ENCODE measurements at places on chromosomes 4 and X.
A peak's percentile ranks its signal among the peaks of the same experiment; 100 is the strongest.

- DNase-seq = peak; percentile 86
Observed at GRCh38 chr4:41143311-41144039, 70.9 kb downstream of the APBB2 start.

DNA sequence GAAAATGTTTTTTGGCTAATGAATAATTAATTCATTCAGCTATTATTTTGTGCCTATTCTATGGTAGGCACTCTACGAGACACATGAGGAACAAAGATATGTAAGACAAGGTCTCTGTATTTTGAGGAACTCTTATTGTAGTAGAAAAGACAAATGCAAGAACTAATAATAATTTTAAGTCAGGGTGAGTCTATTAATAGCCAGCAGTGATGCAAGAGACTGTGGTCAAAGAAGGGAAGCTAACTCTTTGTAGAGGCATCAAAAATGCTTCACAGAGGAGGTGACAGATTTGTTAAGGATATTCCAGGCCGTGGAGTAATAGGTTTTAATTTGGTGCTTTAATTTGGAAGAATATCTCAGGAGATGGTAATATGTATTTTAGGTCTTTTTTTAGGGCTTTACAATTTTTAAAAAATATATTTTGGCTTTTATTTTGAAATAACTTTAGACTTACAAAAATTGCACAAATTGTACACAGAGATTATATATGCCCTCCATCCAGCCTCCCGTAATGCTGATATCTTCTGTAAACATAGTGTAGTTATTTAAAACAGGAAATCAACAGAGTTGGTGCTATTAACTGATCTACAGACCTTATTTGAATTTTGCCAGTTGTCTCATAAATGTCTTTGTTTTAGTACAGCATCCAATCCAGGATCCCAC, 48.1 kb downstream of the DCLK2 start:
- DNase-seq = no peak

- DNase-seq = no peak
Observed at GRCh38 chr4:140602714-140603113, 34.0 kb upstream of the UCP1 start.

- DNase-seq = no peak
Observed at GRCh38 chrX:8284131-8284530, 113.1 kb upstream of the VCX2 start.

DNA sequence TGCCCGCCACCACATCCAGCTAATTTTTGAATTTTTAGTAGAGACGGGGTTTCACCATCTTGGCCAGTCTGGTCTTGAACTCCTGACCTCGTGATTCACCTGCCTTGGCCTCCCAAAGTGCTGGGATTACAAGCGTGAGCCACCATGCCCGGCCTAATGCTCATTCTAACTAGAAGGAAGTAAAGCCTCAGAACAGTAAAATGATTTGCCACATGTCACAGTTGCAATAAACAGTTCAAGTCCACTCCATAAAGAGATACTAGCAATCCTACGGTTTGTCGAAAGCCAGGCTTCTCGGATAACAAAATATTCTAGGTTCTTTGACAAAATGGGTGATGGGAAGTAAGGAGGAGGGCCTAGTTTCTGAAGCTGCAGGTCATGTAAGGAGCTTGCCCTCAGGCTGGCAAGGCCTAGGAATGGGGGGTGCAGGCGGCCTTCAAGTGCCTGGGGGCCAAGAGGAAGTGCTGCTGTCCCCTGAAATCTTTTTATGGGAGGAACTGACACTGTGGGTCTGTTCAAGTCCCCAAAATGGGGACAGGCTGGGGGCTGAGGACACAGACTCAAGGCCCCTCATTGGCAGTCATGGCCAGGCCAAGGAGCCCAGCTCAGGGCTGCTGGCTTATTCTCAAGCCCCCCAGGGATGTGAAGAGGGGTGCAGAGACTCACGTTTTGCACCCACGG, 31.8 kb upstream of the ACSL1 start:
- DNase-seq = no peak

DNA sequence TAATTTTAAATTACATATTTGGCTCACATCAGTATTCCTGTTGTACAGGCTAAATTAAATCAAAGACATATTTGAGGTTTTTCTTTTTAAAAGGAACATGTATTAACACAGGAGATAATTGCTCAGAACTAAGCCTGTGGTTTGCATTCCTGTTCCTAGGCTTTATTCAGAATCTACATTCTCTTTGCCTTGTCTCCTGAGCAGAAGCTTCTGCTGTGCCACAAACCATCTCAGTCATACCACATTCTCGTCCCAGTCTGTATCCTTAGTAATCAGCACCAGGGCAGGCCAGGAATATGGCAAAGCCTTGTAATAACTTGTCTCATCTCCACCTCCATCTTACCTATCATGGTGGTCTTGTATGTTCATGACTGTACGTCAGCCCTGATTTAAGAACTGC, 162.8 kb downstream of the ARHGAP24 start:
- DNase-seq = no peak

DNA sequence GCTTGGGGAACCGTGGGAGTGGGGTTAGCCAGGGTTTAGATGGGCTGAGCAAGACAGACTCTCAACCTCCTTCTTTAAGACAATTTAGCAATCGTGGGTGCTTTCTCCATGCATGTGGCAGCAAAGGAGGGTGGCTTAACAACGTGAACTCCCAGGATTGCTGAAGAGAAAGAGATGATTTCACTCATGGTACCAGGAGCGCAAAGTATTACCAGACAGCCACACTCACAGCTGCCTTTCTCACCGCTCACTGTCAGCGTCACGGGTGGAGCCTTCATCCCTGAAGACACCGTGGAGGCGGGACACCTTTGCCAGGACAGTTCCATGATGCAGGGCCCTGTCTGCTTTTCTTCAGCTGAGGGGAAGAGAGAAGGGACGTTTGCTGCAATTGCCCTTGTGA, 212.5 kb upstream of the PSAPL1 start:
- DNase-seq = no peak

DNA sequence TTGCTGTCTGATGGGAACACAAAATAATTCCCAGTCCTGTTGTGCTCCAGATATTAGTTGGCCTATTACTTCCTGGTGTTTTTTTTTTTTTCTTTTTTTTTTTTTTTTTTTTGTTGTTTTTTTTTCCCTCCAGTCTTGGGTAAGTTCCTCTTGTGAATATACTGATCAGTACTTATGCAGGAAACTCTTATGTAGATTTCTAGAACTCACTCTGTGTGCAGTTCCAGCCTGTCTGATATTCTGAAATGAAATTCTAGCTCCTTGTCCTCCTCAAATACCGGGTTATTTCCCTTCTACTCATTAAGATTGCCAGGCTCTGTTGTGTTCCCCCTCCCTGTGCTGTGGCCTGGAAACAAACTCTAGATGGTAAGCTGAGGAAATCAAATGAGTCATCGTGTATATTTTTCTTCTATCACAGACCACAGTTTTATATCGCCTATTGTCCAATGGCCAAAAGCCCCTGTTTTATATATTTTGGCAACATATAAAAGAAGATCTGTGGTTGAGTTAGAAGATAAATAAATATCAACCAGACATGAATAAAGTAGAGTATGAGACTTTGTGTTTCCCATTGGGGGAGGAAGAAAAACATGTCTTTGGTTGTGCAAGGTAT, 124.3 kb upstream of the UGT8 start:
- no peak for DNase-seq

GRCh38 chrX:35700121-35700520, 98.0 kb upstream of the MAGEB16 start:
- DNase-seq = no peak

GRCh38 chr4:588351-588849, 12.3 kb upstream of the TMEM271 start:
- no peak for DNase-seq

DNA sequence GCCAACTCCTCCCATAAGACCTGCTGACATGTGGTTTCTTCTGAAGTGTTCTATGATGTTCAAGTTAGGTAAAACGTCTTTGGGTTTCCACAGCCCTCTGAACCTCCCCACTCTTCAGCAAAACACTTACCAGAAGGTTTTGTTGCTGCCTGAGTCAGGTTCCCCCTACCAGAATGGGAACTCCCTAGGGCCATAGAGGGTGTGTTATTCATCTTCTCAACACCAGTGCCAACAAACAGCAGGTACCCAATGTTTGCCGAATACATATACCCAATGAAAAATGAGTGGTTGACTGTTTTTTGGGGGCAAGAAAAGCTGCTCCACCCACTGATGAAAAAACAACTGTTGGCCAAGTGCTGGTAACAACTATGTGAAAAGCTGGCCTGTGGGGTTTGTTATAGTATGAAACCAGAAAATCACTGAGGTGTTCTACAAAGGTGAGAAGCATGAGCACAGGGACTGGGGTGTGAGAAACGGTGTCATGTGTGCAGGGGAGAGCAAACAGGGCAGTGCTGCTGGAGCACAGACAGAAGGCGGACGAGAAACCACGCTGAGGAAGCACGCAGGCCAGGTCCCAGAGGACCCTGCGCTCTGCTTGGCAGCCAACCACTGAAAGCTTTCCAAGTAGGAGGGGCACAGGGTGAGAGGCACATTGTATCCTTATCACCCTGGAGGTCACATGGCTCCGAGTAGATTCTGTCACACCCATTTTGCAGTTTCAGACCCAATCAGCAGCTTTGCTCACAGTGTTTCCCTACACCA, 28.8 kb downstream of the ATP8A1 start:
- DNase-seq = no peak

DNA sequence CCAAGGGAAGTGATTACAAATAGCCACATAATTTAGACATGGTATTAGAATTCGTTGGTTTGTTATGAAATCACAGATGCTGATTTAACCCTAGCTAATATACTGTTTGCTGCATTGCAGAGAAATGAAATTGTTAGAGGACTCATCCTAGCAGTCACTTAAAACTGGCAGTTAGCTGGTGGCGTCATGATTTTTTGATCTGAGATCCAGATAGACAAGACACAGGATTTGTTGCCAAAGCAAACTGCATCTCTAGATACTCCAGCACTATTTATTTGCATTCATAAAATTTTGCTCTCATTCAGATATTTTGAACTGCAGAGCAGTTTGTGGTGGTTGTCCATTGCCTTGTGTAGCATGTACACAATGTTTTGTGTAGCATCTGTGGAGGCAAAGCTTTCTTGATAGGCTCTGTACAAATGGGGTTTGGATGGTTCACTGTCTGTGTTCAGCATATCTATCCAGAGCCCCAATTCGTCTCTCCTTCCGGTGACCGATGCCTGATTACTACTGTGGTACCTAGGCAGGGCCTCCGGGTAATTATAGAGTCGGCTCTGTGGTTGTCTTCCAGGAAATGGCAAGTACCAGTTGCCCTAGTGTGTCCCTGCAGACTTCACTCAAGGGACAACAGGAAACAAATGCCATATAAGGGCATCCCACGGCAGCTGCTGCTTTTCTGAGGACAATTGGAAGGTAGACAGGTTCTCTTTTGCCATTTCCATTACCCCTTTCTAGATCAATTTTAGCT, 30.1 kb upstream of the SPARCL1 start:
- no peak for DNase-seq

DNA sequence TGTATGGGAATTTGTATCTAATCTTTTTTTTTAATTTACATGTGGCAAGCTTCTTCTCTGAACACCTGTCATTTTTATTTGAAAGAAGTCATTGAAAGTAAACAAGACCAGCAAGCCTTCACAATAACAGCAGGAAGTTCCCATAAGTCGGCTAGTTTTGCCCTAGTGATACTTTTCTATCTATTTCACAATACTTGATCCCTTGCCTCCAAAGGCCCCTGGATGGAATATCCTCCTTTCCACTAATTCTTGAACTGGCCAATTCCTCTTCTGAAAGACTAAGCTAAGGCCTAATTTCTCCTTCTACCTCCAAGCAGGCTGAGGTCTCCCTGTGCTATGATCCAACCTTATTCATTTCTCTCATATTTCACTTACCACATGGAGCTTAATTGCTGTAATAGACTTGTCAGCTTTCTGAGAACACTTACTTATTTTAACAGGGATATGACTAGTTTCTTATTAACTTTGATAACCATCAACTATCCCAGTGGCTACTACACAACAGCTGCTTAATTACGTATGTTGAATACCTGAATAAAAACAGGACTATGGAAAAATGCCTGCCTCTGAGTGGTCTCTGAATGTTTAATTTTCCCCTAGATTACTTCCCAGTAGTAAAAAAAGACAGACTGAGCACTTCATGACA, 194.2 kb downstream of the MAD2L1 start:
- no peak for DNase-seq

GRCh38 chrX:12580548-12580947, 210.7 kb upstream of the PRPS2 start:
- DNase-seq = no peak

GRCh38 chr4:77358315-77358928, 201.4 kb downstream of the CCNG2 start:
- DNase-seq = peak; percentile 78

DNA sequence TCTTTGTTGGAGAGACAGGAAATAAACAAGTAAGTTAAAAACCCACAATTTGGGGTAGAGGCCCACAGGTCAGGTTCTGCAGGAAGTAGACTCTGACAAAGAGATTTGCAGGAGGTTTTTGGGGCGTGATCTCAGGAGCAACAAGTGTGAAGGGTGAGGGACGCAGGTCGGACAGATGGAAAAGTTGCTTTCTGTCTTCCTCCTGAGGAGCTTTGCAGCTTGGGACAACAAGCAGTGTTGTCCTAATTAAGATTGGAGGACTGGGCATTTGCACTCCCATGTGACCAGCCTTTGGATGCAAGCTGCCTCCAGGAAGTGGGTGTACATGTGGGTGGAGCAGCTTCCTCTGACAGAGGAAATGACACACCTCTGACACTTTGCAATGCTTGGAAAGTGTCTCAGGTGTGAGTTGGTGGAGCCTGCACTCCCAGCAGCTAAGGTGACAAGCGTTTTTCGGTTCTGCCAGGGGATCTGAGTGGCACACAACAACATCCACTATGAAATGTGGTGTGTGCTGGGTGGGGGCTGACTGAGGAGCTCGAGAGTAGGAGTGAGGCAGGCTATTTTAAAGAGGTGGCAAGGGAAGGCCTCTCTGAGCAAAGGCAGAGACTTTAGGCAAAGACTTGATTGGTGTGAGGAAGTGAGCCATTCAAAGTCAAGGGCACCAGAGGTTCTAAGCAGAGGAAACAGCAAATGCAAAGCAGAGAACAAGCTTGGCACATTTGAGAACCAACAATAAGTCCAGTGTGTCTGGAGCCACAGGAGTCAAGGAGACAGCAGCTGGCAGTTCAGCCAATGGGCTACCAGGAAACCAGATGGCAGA, 339.8 kb upstream of the GATB start:
- DNase-seq = no peak

Measured in AG08395 (cell line).